ENCODE measurements at places on chromosomes 1 and 21.

GRCh38 chr1:23736437-23737134 is 6.7 kb upstream of the ELOA start:
- ATAC-seq = no peak

DNA sequence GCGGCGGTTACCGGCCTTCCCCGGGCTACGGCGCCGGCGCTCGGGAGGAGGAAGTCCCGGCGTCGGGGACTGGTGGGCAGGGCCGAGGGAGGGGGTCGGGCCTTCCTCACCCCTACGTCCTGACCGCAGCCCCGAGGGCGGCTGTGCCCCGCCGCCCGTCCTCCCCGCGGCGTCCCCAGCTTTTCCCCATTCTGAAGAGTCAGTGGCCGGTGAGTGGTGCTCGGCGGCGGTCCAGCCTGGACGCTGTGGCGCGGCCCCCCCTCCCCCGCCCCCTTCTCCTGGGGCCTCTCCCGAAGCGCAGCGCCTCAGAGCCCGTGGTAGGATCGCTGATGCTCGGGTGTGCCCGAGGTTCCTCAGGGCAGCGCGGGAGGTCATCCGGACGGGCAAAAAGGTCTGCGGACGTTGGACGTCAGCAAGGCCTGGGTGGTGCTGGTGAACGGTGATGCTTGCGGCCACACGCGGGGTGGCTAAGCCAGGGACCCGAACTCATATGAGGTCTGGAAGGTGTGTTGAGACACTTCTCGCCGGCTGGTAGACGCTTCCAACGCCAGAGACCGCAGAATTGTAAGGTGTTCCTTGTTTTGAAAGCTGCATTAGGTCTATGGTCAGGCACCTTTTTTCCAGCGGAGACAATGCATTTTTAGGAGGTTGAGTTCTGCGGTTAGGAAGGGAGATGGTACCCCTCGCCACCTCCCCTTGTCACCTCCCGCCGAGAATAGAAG is 725 bp downstream of the SLC25A33 start:
- peak; percentile 65 for ATAC-seq

DNA sequence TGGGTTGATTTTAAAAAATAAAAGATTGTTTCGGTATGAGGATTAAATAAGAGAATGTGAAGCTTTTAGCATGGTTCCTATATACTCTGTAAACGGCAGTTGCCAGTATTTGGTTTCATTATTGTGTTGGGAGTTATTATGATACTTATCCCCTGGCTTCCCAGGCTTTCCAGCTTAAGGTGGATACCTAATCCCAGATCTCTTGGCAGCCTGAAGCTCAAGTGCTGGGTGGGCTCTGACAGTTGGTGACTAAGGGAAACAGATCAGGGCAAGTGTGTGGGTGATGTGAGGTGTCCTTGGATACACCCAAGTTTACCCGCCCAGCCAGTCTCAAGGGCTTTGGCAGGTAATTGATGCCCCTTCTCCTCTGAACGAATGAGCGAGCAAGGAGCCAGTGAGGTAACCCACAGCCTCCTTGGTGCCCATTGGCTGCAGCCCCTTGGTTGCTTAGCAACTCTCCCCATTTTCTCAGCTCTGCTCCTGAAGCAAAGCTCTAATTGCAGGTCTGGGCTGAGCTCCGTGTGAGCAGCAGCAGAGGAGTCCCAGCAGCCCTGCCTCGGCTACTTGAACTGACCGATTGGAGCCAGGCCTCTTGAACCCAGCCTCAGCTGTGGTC is 6.1 kb downstream of the IPO13 start:
- no peak for ATAC-seq

- ATAC-seq = no peak
Observed at GRCh38 chr1:13661539-13661938, 38.4 kb upstream of the PRDM2 start.

DNA sequence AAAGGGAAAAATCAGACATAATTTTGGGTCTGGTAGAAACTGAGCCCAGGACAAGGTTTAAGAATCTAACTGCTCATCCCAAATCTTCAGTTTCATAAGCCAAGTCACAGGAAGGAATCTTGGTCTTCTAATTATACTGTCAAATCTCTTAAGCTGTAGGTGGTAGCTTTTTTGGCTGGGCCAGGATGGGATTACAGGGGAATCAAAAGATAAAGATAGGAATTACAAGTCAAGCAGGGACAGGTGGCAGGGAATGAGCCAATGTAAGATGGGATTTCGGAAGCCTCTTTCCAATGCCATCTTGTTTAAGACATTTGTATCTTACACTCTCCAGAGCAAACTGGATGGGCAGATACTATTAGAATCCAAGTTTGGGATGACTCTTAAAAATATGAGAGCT is 383.5 kb downstream of the KCNH1 start:
- no peak for ATAC-seq

DNA sequence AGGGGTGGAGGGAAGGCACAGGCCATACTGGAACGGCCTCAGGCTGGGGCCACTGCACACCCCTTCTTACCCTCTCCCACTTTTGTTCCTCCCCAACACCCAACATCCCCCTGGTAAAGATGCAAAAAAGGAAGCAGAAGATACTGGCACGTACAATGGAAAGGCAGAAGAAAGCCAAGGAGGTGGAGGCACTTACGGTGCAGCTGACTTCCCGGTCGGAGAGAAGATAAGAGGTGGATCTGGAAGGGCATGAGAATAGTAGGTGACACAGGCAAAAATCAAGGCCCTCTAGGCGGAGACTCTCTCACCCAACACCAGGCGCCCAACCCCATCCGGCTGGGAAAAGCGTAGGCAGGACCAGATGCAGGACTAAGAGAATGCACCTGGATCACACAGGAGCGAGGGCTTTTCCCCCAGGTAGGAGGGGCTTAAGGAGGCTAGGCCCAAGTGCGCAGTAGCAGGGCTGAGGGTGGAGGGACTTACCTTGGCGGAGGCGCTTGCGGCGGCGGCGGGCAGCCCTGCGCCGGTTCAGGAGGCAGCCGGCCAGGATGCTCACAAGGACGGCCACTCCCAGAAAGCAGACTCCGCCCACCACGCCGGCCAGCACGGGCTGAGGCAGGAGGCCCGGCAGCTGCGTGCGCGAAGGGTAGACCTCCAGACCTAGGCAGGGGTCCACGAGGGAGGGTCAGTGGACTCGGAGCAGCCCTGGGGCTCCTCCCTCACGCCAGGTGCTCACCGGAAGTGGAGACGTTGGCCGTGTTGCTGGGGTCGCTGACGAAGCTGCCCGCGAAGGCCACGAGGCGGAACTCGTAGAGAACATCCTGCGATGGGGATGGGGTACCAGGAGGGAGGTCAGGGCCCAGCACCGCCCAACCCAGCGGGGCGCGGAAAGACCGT is 4.1 kb upstream of the TAGLN2 start:
- ATAC-seq = no peak

DNA sequence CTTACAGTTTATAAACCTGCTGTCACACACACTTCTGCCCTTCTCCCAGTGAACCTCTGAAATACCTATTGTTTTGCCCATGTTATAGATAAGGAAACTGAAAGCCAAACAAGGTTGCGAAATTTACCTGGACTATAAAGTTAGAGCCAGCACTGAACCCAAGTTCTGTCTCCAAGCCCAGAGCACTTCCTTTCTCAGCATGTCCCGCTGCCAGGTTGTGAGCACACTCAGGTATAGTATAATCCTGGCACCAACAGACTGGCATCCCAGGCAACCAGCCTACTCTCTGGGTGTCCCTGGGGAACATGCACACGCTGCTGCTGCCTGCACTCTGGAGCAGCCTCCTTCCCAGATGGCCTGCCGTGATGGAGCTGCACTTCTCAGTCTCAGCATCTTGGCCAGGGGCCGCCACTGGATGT is 45.1 kb downstream of the PGBD5 start:
- no peak for ATAC-seq

GRCh38 chr1:12179111-12179519 is 12.3 kb downstream of the TNFRSF1B start:
- ATAC-seq = peak; percentile 26

DNA sequence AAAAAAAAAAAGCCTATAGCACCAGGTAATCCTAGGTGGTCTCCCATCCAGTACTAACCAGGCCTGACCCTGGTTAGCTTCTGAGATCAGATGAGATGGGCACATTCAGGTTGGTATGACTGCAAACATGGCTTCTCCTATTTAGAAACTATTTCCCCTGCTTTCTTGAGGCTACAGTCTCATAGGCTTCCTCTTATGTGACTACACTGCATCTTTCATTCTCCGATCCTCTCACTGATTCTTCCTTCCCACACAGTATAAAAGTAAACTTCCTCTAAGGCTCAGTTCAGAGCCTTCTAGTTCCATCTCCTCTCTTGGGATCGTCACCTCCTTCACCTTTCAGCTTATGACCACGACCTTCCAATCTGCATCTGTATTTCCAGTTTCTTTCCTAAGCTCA is 30.4 kb upstream of the RNF2 start:
- ATAC-seq = no peak

DNA sequence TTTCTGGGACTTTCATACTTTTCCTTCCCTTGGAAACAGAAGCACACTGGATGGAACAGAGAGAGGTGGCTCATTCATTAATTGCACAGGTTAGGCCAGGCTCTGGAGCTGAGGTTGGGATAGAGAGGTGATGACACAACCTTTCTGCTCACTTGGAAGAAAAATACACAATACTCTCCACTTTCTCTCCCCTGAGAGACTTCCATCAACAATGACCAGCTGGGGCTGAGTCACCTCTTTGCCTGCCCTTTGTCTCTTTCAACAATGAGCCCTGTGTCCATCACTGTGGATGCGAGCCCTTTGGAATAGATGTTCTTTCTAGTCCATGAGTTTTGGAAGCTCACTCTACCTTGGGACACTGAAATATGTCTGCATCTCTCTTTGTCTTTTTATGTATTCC is 43.1 kb downstream of the ATP2B4 start:
- ATAC-seq = no peak

GRCh38 chr1:225603538-225604354 is 49.2 kb downstream of the ENAH start:
- no peak for ATAC-seq

DNA sequence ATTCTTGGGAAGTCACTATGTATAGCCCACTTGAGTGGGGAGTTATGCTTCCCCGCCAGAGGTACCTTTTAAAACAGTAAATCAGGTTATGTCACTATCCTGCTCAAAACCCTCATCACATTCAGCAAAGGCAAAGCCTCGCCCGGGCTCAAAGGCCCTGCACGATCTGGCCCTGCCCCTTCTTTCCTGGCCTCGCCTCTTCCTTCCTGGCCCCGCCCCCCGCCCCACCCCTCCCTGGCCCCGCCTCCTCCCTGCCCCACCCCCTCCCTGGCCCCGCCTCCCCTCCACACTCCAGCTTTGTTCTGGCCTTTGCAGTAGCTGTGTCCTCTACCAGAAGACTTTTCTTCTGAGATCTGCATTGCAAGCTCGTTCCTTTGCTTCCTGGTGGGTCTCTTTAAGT is 6.6 kb downstream of the LDLRAD2 start:
- ATAC-seq = peak; percentile 22

DNA sequence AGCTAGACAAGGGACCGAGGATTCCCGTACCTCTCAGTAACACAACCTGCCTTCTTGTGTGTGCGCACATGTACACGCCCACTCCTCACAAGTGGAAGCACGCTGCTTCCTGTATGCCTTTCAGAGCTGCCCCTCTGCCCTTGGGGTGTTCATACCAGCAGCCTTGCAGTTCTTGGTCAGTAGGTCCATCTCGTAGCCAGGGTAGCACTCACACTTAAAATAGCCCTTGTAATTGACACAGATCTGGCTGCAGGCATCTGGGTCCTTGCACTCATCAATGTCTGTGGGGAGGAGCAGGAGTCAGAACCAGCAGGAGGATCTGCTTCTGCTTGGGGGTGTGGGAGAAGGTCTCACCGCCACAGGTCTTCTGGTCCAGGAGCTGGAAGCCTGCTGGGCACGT is 32.6 kb upstream of the MAGOH start:
- no peak for ATAC-seq

DNA sequence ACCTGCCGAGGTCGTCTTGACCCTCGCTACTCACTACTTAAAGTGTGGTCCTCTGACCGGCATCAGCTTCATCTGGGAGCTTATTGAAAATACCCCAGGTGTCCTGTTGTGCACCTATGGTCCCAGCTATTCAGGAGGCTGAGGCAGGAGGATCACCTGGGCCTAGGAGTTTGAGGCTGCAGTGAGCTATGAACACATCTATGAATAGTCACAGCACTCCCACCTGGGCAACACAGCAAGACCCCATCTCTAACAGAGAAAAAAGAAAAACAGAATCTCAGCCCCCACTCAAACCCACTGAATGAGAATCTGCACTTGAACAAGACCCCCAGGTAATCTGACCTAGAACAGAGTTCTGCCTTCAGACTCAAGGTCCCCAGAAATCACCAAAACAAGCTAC is 8.7 kb upstream of the OLIG1 start:
- ATAC-seq = no peak

GRCh38 chr1:28718586-28719331 is 18.0 kb upstream of the YTHDF2 start:
- ATAC-seq = no peak

GRCh38 chr1:20322081-20322824 is 31.6 kb downstream of the VWA5B1 start:
- ATAC-seq = no peak

DNA sequence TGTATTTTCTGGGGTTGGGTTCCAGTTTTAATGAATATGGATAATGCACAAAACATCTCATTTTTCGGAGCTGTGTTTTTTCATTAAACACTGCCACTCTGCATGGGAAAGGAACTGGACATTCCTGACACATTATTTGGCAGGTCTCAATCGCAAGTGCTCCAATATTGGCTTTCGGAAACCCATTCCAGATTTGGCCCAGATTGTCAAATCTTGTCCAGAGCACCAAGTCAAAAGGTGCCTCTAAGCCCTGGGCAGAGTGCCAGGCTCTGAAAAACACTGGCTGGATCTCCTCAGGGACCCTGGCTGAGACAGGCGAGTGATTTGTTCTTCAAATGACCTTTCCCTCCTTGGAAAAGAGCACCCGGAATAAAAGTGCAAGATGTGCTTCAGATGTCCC is 68.4 kb upstream of the MRPS6 start:
- ATAC-seq = peak; percentile 36

- ATAC-seq = no peak
Observed at GRCh38 chr1:187509091-187509490, 680.3 kb downstream of the PLA2G4A start.

GRCh38 chr1:106620521-106620954 is 435.9 kb upstream of the PRMT6 start:
- ATAC-seq = peak; percentile 10

- no peak for ATAC-seq
Observed at GRCh38 chr1:44367944-44368343, 12.9 kb upstream of the ERI3 start.

DNA sequence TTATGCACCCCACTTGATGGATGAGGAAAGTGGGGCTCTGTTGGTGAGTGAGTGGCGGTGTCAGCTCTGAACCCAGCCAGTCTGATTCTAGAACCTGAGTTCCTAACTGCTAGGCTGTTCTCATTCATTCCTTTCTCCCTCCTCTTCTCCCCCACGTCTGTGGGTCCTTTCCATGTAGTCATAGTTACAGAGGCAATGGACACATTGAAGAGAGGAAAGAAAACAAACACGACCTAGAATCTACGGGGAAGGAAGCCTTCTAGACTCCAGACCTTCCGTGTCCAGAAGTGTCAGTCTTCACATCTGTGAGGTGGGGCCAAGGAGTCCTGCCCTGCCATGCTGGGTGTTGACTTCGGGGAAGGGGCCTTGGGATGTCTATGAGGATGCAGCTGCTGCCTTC is 115.8 kb upstream of the WNT4 start:
- no peak for ATAC-seq

GRCh38 chr1:89198081-89198480 is 661 bp downstream of the GBP4 start:
- no peak for ATAC-seq

GRCh38 chr1:187053876-187054275 is 225.1 kb downstream of the PLA2G4A start:
- ATAC-seq = no peak

GRCh38 chr1:86542631-86543030 is 4.2 kb upstream of the CLCA4 start:
- no peak for ATAC-seq
